Cardiac septum (tissue), 1 donor: ENCODE measurements at places on chromosomes 16 and 17. TPM values are rescaled to one million over a fixed set of nuclear protein-coding genes. Genes with fewer than 3 reads are reported as not detected.

The STAC2 gene
- 0.67 TPM for total RNA-seq

The PRR15L gene
- total RNA-seq, result not detected

The PRCD gene
- 2.7 TPM for total RNA-seq

The CA7 gene
- total RNA-seq, result not detected

The KRTAP4-9 gene
- total RNA-seq, result not detected

The ITGAL gene
- total RNA-seq, result 2.9 TPM

The SLC47A1 gene
- 11.8 TPM for total RNA-seq

The TSPAN10 gene
- 0.30 TPM for total RNA-seq

The SNTB2 gene
- 13.0 TPM for total RNA-seq

The TMIGD1 gene
- not detected for total RNA-seq

The C17orf107 gene
- 0.46 TPM for total RNA-seq

The EIF3C gene
- 403 TPM for total RNA-seq

The TBX21 gene
- 0.30 TPM for total RNA-seq

The KCNJ16 gene
- not detected for total RNA-seq

The IL17C gene
- not detected for total RNA-seq

The MMD gene
- total RNA-seq, result 12.6 TPM

The NOG gene
- total RNA-seq, result not detected

The CDRT15L2 gene
- not detected for total RNA-seq

The ADAD2 gene
- total RNA-seq, result 0.24 TPM

The SOCS7 gene
- total RNA-seq, result 17.8 TPM

The TBC1D3H gene
- total RNA-seq, result not detected

The FOXO3B gene
- total RNA-seq, result 1.1 TPM

The RTN4RL1 gene
- 0.32 TPM for total RNA-seq

The TAT gene
- total RNA-seq, result not detected

The KCNH4 gene
- not detected for total RNA-seq

The PYDC1 gene
- total RNA-seq, result not detected

The TBC1D3C gene
- not detected for total RNA-seq

The CA5A gene
- total RNA-seq, result not detected

The CDRT15 gene
- not detected for total RNA-seq

The ZNF75A gene
- 21.3 TPM for total RNA-seq

The AATF gene
- total RNA-seq, result 32.7 TPM

The PIK3R6 gene
- 1.00 TPM for total RNA-seq

The KRTAP9-4 gene
- not detected for total RNA-seq

The CES5A gene
- not detected for total RNA-seq

The KRT33A gene
- total RNA-seq, result not detected

The HLF gene
- total RNA-seq, result 9.8 TPM

The LHX1 gene
- not detected for total RNA-seq

The SLFN11 gene
- total RNA-seq, result 23.0 TPM

The LGALS9 gene
- 20.1 TPM for total RNA-seq

The SGCA gene
- 159 TPM for total RNA-seq

The DHX58 gene
- total RNA-seq, result 4.5 TPM
